ENCODE measurements at places on chromosomes 16 and 17.

- DNase-seq, result peak; percentile 98
These were observed at the start of gene YWHAE for GRCh38 chr17:1399679-1400512. YWHAE (minus strand) TSS chr17:1400222; CDS start chr17:1400110, 112 bp downstream.

DNA sequence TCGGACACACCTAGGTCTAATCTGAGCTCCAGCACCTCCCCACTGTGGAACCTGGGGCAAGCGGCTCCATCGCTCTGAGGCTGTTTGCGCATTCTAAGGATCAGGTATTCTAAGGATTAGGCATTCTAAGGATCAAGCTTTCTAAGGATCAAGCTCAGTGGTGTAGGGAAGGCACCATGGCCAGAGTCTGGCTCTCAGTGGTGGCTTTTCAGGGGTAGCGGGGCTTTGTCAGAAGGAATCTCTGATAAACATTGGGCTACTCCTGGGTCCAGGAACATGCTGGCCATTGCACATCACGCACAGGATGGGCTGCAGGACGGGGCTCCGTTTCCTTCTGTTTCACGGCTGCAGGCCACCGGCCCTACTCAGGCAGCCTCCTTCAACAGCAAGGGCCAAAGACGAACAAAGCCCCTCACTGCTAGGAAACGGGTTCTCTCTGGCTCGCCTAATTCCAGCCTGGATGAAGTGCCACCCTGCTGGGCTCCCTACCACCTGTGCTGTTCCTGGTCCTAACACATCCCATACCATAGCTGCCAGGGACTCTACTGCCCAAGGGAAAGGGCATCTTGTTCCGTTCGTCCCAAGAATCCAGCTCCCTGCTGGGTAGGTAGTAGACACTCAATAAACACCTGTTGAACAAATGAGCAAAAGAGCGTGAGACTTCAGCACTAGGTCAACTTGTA, 5.5 kb downstream of the C1QTNF1 start:
- no peak for DNase-seq

- no peak for DNase-seq
These were observed 424.5 kb upstream of the CDH11 start for GRCh38 chr16:65546353-65546791.

- no peak for DNase-seq
These were observed 139.3 kb downstream of the GAS7 start for GRCh38 chr17:10058921-10059683.

GRCh38 chr17:79027925-79028491, 4.0 kb downstream of the C1QTNF1 start:
- no peak for DNase-seq

DNA sequence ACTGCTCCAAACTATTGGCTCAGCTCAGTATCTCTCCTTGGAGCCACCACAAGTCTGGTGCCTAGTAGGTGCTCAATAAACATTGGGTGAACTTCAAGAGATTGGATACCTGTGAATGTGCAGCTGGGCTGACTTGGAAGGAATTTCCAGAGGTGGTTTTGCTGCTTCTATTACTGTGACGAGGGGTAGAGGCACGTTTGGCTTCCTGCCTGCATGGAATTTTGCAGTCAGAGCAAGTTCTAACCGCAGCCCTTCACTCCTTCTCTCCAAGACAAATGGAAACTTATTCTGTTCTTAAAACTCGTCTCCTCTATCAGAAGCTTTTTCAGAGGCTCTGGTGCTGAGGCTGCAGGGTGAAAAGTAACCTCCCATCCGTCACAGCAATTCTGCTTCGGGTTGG, 342.5 kb downstream of the CPPED1 start:
- DNase-seq, result no peak

GRCh38 chr16:87602001-87602775, at the start of gene JPH3:
JPH3 (plus strand) TSS chr16:87602508; CDS start chr16:87603147, 639 bp downstream.
- no peak for DNase-seq

DNA sequence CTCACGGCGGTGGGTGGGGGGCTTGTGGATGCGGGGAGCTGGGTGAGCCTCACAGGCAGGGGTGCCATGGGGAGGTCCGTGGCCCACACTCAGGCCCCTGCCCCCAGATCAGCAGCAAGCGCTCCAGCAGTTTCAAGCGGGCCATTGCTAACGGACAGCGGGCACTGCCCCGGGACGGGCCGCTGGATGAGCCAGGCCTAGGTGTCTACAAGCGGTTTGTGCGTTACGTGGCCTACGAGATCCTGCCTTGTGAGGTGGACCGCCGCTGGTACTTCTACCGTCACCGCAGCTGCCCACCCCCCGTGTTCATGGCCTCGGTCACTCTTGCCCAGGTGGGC, 1.1 kb downstream of the RHBDL1 start:
- no peak for DNase-seq

DNA sequence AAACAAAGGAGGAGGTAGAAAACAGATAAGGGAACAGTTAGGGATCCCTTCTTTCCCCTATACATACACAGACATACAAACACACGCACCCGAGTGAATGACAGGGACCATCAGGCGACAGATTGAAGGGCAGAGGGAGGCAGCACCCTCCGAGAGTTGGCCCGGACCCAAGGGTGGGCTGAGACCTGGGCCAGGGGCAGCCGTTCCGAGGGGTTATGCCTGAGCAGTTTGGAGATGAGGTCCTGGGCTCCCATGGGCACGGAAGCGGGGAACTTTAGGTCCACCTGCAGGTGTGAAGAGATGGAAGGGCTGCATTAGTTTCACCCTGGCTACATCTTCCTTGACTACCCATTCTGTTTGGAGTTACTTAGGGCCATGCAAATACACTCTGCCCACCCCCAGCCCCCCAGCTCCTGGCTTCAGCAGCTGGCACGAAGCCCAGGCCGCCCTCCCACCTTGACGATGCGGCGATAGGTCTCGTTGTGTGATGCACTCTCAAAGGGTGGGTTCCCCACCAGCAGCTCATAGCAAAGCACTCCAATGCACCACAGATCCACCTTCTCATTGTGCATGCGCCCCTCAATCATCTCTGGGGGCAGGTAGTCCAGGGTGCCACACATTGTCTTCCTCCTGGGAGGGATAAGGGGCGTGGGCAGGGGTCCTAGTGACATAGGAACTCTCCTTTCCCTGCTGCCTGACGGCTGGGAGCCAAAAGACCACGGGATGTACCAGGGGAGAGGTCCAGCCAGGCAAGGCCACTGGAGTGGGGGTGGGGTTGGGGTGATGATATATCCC, 5.4 kb downstream of the AURKB start:
- no peak for DNase-seq

DNA sequence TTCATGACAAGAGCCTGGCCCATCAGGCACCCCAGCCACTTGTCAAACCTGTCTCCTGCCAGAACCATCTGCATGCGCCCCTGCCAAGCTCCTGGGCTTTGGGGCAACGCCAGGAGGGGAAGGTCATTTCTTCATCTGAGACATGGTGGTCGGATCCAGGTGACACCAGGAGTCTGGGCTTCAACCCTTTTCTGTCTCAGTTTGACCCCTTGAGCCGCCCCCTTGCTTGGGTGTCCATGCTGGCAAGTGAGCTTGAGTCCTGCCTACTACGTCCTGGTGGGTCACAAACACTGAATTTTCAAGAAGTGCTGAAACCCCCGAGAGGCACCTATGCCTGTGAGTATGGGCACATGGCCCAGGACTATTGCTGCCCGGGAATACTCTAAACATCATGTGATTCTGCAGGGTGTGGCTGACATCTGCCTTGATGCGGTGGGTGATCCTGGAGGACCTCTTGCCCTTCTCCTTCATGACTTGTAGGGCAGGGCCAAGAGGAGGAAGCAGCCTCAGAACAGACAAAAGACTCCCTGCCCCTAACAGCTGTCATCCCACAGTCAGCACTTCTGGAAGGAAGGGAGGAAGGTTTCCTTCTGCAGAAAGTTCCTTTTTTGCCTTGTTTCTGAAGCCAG, 43.4 kb downstream of the TNFRSF13B start:
- no peak for DNase-seq

GRCh38 chr16:82999711-83000110, 372.9 kb downstream of the CDH13 start:
- no peak for DNase-seq

GRCh38 chr17:76720211-76720610, 6.2 kb downstream of the JMJD6 start:
- no peak for DNase-seq

GRCh38 chr17:75864448-75864871, 9.3 kb upstream of the WBP2 start:
- no peak for DNase-seq

DNA sequence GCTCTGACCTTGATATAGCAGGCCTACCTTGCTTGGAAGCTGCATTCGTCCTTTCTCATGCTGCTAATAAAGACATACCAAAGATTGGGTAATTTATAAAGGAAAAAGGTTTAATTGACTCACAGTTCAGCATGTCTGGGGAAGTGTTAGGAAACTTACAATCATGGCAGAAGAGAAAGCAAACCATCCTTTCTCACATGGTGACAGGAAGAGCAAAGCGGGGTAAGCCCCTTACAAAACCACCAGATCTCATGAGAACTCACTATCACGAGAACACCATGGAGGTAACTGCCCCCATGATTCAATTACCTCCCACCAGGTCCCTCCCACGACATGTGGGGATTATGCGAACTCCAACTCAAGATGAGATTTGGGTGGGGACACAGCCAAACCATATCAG, 6.0 kb upstream of the MAPT start:
- DNase-seq, result no peak

- peak; percentile 22 for DNase-seq
These were observed 372.7 kb downstream of the SLC39A11 start for GRCh38 chr17:72719578-72720493.

DNA sequence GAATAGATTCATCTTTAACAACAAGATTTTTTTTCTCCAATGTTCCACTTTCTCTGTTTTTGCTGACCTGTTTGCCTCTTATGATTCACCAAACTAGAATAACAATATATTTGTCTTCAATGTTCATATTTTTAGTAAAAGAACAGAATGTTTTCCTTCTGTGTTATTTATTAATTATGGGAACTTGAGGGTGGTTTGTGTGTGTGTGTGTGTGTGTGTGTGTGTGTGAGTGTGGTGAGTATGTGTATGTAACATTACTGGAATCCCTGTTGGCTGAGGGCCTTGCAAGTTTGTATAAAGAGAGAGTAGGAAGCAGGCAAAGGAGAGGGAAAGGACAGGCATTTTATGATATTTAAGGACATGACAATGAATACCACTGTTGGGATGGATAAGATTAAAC, 13.8 kb downstream of the STXBP4 start:
- no peak for DNase-seq

GRCh38 chr16:86061318-86061695, 162.3 kb downstream of the IRF8 start:
- no peak for DNase-seq

- no peak for DNase-seq
These were observed 81.4 kb downstream of the MRM1 start for GRCh38 chr17:36682773-36683172.

DNA sequence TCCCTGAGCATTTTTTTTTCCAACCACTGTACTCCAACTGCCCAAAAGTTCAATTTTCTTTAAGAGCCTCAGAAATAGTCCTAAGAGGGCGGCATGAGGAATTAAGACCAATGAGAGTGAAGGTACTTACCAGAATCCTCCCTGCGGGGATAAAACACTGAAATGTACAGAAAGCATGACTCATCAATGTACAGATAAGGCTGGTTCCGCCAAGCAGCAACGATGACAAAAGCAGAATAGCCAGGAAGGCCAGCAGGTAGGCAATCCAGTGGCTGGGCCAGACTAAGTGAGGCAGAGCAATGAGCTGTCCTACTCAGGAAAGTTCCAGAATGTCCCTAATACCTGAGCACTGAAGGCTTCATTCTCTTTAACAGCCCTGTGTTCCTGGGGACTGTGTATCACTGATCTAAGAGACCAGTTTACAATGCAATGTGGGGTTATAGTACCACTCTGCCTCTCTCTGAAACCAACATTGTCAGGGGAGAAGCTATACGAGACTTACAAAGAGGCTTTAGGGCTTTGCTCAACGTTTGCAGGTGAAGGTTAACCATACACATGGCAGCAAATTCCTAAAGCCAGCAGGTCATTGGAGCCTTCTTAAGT, 11.0 kb upstream of the GPR139 start:
- DNase-seq, result no peak

DNA sequence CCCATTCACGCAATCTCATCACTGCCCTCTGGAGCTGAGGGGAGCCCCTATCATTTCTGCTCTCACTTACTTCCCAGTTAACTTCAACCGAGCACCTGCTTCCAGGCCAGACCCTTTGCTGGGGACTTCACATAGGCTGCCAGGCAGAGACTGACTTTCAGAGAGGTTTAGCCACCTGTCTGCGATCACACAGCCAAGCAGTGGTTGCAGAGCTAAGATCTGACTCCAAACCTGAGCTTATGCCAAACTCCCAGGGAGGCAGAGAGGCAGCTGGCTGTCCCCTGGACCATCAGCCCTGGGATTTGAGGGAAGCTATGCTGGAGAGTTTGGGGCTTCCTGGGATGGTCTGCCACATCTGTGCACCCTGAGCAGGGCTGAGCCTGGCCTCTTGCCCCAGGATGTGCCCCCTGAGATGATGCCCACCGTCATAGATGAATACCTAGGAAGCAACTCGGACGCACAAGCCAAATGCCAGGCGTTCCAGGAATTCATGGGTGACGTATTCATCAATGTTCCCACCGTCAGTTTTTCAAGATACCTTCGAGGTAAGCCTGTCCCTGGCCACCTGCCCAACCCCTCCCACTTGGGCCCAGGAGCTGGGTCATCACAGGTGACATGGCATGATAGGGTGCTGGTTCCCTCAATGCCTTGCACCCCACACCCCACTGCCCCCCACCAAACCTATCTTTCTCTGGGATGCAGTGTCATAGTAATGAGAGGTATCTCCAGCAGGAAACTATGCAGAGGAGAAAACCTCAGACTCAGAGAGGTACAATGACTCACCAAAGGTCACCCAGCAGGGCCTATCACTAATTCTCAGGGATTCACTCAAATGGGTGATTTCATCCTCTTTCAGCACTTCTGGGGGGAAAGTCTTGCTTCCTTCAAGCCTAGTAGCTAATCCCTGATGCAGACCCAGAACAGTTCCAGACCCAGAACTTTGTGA, 10.0 kb downstream of the CES3 start:
- DNase-seq, result no peak

DNA sequence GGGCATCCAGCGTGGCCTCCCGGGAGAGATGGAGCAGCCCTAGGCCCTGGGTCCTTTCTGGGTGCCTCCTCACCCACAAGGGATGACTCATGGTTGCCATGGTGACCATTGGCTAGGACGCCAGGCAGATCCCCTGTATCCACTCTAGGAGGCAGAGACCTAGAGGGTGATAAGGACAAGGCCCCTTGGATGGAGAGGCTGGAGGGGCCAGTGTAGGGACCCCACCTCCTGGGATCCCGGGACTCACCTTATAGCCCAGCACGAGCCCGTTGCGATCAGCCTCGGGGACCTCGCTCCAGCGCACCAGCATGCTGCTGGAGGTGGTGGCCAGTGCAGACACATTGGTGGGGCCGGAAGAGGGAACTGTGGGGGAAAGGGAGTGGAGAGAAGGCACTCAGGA, 82.2 kb upstream of the CDC42EP4 start:
- no peak for DNase-seq

DNA sequence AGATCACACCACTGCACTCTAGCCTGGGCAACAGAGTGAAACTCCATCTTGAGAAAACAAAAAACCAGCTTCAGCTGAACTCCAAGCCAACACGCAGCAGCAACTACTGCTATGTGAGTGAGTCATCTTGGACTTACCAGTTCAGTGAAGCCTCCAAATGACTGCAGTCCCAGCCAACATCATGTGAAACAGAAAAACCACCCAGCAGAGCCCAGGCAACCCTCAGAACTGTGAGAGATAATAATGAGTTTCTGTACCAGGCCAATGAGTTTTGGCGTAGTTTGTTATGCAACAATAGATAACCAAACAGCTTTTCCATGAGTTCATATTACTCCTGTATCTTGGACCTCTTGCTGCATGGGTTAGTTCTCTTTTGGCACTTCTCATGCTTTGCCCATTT, 23.3 kb downstream of the PHF12 start:
- no peak for DNase-seq
